CD4-positive, alpha-beta T cell treated with Interleukin-17A for 1 hour (primary cell): ENCODE measurements at places on chromosomes 3 and 15.

GRCh38 chr3:10674578-10674977 is 141.4 kb upstream of the SLC6A11 start:
- no peak for DNase-seq

- DNase-seq = no peak
Measured at GRCh38 chr15:88736204-88736603, 67.0 kb upstream of the ACAN start.

- DNase-seq = no peak
Measured at GRCh38 chr15:93239993-93240392, 151.0 kb upstream of the RGMA start.

DNA sequence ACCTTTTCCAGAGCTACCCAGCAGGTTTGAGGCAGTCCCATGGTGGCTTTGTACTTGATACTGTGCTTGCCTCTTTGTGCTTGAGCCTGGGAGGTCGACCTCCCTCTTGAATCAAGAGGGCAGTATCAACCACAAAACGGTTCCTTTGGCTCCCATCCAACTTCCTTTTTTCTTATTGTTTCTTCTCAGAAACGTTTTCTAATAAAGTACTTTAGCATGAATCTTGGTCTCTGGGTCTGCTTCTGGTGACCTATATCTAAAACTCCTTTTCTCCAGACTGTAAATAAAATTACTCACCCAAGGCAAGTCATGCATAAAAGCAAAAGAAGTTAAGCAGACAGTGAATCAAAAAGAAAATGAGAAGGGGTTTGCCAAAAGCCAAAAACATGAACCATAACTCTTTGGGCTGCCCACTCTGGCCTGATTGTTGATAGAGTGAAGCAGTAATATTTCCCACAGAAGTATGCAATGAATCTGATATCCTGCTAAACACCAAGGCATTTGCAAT is 112.2 kb upstream of the SLC4A7 start:
- peak; percentile 14 for DNase-seq

DNA sequence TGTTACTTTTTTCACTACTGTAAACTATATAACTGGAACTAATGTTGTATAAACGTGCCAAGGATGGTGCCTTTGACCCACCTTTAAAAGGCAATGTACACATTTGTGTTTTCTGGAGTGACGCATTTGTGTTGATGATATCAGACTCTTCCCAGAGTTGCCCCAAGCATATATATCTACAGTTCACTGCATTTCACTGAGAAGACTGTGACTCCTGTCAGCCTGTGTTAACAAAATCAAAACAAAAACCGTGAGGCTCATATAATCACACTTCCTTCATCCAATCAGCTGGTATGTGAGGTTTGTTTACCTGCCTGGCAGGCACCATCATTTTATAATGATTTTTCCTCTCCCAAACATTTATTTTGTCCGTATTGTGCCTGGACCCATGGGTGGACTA is 117.6 kb upstream of the ROBO1 start:
- DNase-seq = no peak

DNA sequence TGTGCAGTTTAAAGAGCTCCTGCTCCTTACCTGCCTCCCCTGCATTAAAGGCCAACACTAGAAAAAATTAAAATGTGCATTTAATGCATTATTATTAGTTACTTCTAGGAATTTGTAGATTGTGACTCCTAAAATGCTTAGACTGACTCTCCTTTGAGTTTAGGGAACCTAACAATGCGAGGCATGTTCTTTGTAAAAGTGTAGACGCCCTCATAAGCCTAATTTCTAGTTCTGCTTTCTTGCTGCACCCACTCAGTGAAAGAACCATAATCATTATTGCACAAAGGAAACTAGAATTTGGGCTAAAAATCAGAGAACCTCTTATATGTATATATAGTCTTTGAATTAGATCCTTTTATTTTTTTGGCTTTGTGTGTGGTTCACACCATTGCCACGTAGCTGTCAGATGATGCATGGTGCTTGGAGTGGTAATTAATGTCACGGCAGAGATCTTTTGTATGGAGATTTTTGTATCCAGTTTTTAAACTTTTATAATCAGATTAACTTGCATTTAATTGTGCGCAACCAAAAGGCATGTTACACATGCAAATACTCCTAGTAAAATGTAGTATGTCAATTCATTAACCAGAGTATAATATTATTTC is 710 bp downstream of the ABHD10 start:
- no peak for DNase-seq

DNA sequence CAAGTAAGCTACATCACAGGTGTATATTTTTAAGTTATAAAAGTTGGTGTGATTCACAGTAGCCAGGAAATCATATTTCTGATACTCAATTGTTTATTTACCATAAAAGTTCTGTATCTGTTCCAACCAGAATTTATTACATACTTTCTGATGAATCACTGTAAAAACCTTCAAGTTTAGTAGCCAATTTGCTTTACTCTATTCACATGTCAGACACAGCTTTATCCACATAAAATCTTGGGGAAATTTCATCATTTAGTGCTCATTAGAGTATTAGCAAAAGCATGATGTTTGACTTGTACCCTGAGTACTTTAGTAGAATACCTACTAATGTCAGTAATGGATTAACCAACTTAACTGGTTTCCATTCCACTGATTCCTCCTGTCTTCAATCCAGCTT is 249.8 kb downstream of the POLQ start:
- no peak for DNase-seq

- DNase-seq = no peak
Measured at GRCh38 chr15:28185148-28185895, 86.2 kb upstream of the OCA2 start.

GRCh38 chr15:101240358-101240757 is 11.5 kb downstream of the CHSY1 start:
- no peak for DNase-seq

- DNase-seq = no peak
Measured at GRCh38 chr3:86056962-86057361, 934.0 kb downstream of the VGLL3 start.

- no peak for DNase-seq
Measured at GRCh38 chr3:11323813-11324212, 51.6 kb downstream of the ATG7 start.

DNA sequence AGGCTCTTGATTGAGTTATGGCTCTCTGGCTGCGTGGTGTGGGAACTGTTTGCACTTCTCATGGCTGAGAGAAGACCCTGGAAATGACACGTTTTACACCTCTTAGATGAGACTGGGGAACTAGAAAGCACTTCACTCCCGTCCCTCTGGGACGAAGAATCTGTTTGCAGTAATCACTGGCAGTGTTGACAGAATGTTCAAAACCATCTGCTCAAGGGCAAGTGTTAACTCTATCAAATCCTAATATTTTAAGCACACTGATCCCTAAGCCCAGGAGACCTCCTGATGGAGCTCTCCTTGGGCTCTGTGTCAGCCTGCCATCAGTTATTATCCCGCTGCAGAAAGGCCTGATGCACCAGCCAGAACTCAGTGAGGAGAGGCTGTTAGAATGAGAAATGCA is 323.8 kb upstream of the DNAJC19 start:
- no peak for DNase-seq

- DNase-seq = peak; percentile 36
Measured at GRCh38 chr3:52246728-52247408, 1.3 kb downstream of the PPM1M start.

- DNase-seq = no peak
Measured at GRCh38 chr3:49602049-49602554, 47.8 kb downstream of the BSN start.

GRCh38 chr3:190026154-190026553 is 94.5 kb downstream of the P3H2 start:
- no peak for DNase-seq
